Sigmoid colon (tissue), 7 donors: ENCODE measurements at places on chromosomes 1 and 21.

- no peak for DNase-seq
Observed at GRCh38 chr1:243394601-243395464, 139.0 kb downstream of the SDCCAG8 start.

DNA sequence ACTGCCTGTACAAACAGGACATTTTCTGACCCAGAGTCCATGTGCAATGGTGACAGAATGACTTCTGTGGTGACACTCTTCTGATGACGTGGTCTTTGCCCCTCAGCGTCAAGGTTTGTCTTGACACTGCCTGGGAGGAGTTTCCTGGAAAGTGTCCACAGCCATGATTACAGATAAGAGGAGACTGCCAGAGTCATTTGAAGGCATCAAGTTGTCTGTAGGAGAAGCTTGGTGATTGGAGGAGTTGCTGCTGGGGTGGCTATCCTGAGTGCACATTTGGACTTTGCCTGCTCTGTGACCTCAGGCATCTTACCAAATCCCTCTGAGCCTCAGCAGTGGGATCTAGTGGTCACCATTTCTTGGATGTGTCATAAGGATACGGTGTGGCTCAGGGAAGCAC, 17.7 kb downstream of the TCHHL1 start:
- DNase-seq: no peak

DNA sequence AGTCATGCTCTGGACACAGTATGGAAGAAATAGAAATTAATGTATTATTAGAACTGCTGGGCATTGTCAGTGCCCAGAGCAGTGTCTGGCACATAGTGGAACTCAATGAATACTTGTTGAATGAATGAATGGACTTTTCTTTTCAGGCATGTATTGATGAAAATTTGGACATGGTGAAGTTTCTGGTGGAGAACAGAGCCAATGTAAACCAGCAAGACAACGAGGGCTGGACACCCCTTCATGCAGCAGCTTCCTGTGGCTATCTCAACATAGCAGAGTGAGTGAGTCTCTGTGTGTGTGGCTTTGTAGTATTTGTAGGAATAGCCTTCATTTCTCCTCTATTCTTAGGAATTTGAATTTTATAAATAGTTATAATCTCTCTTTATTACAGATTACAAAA, 68.1 kb downstream of the PPP1R12B start:
- no peak for DNase-seq

DNA sequence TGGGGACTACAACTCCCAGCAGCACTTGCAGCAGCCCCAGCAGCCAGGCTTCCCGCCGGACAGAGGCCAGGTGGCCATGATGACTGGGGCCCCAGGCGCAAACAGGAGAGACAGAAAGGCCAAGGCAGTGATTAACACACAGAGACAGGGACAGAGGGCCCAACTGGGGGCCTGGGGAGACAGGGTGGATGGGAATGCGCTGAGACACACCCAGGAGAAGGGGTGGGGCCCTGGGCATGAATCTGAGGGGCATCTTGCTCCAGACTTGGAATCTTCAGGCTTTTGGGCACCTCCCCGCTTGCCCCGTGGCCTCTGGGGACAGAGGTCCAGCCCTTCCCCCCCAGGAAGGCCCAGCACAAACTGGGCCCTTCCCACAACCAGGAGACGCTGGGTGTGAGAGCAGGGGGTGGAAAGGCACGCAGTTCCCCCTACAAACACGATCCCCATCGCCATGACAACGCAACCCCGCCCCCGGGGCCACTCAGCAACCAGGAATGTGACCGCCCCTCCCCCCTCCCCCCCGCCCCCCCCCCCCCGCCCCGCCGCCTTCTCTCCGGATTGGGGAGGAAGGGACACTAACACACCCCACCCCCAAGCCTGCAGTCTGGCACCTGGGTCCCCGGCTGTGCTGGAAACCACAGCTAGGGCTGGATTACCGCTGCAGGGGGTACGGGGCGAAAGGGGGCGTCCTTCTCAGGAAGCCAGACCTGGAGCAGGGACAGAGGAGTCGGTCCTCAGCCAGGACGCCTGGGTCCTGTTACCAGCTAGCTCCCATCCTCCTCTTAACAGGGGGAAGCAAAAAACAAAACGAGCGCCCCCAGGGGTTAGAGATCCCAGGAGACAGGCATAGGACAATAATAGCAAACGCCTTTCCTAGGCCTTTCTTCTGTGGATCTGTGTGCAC, 4.5 kb downstream of the HDGF start:
- DNase-seq: peak; percentile 98

DNA sequence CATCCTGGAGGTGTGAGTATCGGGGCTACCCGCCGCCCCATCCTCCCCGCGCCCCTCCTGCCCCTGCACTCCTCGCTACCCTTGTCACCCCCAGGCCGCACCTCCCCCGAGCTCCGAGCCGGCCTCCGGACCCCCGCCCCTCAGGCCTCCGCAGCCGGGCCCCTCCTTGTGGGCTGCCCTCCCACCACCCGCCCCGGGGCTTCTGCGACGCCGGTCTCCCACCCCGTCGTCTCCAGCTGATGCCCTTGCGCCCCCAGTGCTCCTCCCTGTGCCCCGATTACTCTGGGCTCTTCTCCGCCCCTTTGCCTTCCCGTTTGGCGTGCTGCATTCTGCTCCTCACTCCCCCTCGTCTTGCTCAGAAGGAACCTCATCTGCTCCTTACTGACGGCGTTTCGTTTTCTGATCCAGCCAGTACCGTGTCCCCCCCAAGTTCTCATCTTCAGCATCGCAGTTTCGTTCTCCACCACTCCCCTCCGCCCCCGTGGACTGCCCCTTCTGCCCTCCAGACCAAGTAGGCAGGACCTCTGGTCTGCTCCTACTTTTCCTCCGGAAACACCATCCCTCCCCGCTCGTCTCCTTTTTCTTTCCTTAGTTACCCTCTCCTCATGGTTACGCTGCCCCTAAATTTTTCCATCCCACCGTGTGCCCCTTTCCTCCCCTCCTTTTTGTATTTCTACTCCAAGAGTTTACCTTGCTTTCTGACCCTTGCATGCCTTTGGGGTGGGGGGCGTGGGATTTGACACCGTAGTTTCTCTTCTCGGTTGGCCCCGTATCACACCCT, 841 bp downstream of the SNX27 start:
- DNase-seq: no peak

- no peak for DNase-seq
Observed at GRCh38 chr1:70635868-70636267, 224.8 kb downstream of the CTH start.

GRCh38 chr1:240909701-240910457, 297.9 kb upstream of the GREM2 start:
- DNase-seq: no peak

DNA sequence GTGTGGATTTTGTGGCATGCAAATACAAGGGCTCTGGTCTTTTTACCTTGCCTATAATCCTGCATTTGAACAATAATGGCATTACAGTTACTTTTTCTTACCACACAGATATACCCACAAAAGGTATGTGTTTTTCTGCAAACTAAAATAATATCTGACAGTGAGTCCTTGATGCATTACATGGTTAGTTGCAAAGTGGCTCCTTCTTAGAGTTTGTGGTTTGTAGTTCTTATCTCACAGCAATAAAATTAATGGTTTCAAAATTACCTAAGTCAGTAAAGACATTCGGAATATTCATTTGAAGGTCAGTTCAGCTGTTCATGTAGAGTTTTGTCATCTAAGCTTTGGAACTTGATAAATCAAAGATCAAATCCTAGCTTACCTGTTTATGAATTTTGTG, 43.5 kb downstream of the SNX7 start:
- no peak for DNase-seq
